ENCODE measurements at places on chromosomes 5 and 9. TPM values are rescaled to one million over a fixed set of nuclear protein-coding genes. Genes with fewer than 3 reads are reported as not detected.

The CARTPT gene
- not detected for total RNA-seq

The PSAT1 gene
- 42.0 TPM for total RNA-seq

The CCDC180 gene
- total RNA-seq, result 1.8 TPM

The OLFML2A gene
- total RNA-seq, result 47.8 TPM

The SPINK7 gene
- total RNA-seq, result not detected

The BARX1 gene
- total RNA-seq, result under 0.01 TPM

The SHOC1 gene
- not detected for total RNA-seq

The S1PR3 gene
- total RNA-seq, result 92.2 TPM

The IL7R gene
- 0.37 TPM for total RNA-seq

The INSL4 gene
- not detected for total RNA-seq

The MARCOL gene
- not detected for total RNA-seq

The TLR4 gene
- 8.8 TPM for total RNA-seq

The WNT8A gene
- not detected for total RNA-seq

The GFI1B gene
- total RNA-seq, result not detected

The PCDHGB6 gene
- total RNA-seq, result 2.5 TPM

The SOHLH1 gene
- total RNA-seq, result not detected

The INSYN2B gene
- total RNA-seq, result 6.6 TPM

The TERT gene
- not detected for total RNA-seq

The ADAMTSL1 gene
- 134 TPM for total RNA-seq

The IRGM gene
- total RNA-seq, result 0.20 TPM

The TAF1L gene
- not detected for total RNA-seq

The SPATA31D4 gene
- total RNA-seq, result not detected

The TIGD6 gene
- 6.3 TPM for total RNA-seq

The PALM2AKAP2 gene
- 13.3 TPM for total RNA-seq

The RASEF gene
- under 0.01 TPM for total RNA-seq

The NTRK2 gene
- total RNA-seq, result under 0.01 TPM

The GABRA1 gene
- total RNA-seq, result not detected

The CDH18 gene
- 0.39 TPM for total RNA-seq

The IL3 gene
- not detected for total RNA-seq

The CYLC2 gene
- not detected for total RNA-seq

The PDZD2 gene
- total RNA-seq, result 0.73 TPM

The ANKRD55 gene
- not detected for total RNA-seq

The EPB41L4A gene
- 4.8 TPM for total RNA-seq

The UBAC1 gene
- 29.1 TPM for total RNA-seq

The MEIKIN gene
- not detected for total RNA-seq

The ESM1 gene
- 6.1 TPM for total RNA-seq

The NPR3 gene
- total RNA-seq, result 10.8 TPM

The ZNF883 gene
- 2.0 TPM for total RNA-seq

The PRLR gene
- total RNA-seq, result 0.20 TPM

The CDC20B gene
- not detected for total RNA-seq

The KIF4B gene
- not detected for total RNA-seq

The HAVCR1 gene
- total RNA-seq, result 0.37 TPM

The STXBP1 gene
- total RNA-seq, result 19.7 TPM

The CARD6 gene
- total RNA-seq, result 17.2 TPM

The ERMP1 gene
- total RNA-seq, result 13.9 TPM

The PCDHGA9 gene
- 4.3 TPM for total RNA-seq

The PCDHGA12 gene
- 19.2 TPM for total RNA-seq

The CDKN2B-AS1 gene
- 11.7 TPM for total RNA-seq

The GNA14 gene
- 0.73 TPM for total RNA-seq

The PCDHGA7 gene
- total RNA-seq, result 1.8 TPM

The KLF9 gene
- 76.4 TPM for total RNA-seq

The PITX1 gene
- total RNA-seq, result 1.8 TPM

The TEX48 gene
- not detected for total RNA-seq

The CD72 gene
- total RNA-seq, result 4.4 TPM

The SPATA31A7 gene
- not detected for total RNA-seq

The PCAT7 gene
- total RNA-seq, result not detected

The TMC1 gene
- 0.37 TPM for total RNA-seq

The GPR150 gene
- 0.20 TPM for total RNA-seq
